Upper lobe of right lung (tissue), 1 donor: ENCODE measurements at places on chromosomes 4 and X. TPM values are rescaled to one million over a fixed set of nuclear protein-coding genes. Genes with fewer than 3 reads are reported as not detected.

DNA sequence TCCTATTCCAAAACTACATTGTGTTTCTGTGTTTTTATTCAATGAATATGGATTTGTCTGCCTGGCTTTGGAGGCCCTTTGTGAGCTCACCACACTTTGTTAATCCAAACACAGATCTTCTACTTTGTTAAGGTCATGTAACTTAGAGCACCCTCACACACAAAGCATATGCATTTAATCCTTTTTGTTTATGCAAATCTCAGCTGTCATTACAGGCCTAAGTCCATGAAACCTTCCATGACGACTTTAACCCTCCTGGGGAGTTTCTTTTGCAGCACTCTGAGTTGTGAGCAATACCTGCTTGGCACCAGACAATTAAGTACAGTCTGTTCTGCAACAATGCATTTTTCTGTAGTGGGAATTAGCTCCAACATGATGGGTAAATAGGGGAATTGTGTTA, 14.9 kb downstream of the CCSER1 start:
- no peak for DNase-seq

- no peak for DNase-seq
Observed at GRCh38 chrX:40079572-40079971, 18.2 kb downstream of the BCOR start.

DNA sequence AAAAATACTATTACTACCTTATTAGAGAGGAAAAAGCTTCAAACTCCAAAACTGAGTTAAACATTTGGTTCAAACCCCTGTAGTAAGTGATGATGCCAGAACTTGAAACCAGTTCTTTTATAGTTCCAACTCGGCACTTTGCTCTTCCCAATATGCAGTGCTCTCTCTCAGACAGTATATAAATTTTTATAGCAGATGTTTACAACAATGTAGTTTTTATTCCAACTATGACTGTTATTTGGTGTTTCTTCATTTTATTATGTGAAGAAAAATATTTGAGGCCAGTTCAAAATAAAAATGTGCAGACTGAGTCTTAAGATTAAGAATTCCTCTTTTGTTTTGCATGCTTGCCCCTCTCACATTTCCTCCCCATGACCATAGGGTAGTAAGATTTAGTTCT, 2.9 kb upstream of the PPP4R3C start:
- DNase-seq: no peak

The TSPAN6 gene
- total RNA-seq: 13.9 TPM

The SPANXB1 gene
- total RNA-seq: not detected

The BMPR1B gene
- 3.0 TPM for total RNA-seq

The MAOA gene
- 176 TPM for total RNA-seq
